ENCODE measurements at places on chromosomes 11 and 22.

DNA sequence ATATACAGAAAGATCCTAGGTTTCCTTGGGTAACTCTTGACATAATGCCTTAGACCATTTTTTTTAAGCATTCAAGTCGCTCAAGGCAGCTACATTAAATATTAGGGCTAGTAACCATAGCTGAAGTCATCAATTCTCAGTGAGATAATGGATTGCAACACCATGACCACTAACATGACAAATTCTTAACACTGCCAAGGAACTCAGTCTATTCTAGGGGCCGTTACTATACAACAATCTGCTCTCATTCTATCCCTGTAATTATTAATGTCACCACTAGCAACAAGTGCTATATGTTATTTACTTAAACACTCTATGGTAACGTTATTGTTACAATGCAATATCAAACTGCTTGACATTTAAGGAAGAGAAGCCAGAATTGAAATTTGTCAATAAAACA is 3.2 kb upstream of the STK33 start:
- DNase-seq: no peak

DNA sequence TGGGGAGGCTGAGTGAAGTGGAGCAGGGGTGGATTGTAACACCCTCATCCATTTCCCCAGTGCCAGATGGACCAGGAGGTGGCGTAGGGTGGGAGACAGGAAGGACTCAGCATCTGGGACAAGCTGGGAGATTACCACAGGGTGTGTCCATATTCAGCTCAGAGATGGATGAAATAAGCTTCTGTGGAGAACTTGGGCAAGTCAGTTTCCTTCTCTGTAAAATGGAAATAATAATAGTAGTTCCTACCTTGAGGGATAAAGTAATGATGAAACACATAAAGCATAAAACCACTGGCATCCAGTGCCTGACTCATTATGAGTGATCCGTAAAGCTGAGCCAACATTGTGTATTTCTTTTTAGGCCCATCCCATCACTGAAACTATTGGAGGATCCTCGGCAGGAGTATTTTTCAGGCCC is 607 bp upstream of the ROBO4 start:
- no peak for DNase-seq

DNA sequence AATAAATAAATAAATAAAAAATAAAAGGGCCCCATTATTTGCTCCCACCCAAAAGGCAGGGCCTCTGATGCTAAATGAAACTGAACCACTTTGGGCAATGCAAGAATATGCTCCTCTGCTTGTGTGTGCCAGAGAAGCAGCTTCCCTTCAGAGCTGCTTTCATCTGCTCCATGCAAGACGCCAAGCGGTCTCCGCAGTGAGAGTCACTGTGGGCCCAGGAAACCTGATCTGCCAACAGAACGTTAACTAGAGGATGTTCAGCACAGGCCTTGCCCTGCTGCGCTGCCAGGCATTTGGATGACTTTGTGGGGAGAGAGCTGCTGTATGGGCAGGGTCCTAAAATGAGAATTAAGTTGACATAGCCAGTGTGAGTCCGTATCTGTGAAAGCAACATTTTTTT is 43.7 kb upstream of the APOA1 start:
- no peak for DNase-seq

GRCh38 chr11:67282876-67283371 is 6.2 kb upstream of the ANKRD13D start:
- no peak for DNase-seq

DNA sequence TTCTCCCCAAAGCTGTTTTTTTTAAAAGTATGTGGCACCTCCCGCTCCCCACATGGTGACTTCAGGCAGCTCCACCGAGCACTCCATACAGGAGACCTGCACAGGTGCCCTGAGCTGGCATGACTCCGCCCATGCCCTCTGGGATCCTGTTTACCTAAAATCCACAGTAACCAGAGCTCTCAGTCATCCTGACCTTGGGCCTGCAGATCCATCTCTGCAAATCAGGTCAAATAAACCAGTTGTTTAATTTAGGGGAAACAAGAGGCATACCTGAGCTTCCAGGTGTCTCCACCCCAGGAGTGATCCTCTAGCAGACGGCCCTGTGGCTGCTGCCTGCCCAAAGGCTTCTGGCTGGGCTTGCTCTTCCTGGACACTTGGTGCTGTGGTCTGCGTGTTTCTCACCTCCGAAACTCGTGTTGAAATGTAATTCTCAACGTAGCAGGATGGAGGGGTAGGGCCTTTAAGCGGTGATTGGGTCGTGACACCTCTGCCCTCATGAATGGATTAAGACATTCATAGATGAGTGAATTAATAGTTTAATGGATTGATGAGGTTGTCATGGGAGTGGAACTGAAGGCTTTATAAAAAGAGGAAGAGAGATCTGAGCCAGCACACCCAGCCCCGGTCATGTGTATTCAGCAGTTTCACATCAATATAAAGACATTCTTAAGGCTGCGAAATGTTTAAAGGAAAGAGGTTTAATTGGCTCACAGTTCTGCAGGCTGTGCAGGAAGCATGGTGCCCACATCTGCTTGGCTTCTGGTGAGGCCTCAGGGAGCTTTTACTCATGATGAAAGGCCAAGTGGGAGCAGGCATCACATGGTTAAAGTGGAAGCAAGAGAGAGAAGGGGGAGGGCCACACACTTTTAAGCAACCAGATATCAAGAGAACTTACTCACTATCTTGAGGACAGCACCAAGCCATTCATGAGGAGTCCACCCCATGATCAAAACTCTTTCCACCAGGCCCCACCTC is 34.1 kb downstream of the LINC01488 start:
- DNase-seq: no peak

DNA sequence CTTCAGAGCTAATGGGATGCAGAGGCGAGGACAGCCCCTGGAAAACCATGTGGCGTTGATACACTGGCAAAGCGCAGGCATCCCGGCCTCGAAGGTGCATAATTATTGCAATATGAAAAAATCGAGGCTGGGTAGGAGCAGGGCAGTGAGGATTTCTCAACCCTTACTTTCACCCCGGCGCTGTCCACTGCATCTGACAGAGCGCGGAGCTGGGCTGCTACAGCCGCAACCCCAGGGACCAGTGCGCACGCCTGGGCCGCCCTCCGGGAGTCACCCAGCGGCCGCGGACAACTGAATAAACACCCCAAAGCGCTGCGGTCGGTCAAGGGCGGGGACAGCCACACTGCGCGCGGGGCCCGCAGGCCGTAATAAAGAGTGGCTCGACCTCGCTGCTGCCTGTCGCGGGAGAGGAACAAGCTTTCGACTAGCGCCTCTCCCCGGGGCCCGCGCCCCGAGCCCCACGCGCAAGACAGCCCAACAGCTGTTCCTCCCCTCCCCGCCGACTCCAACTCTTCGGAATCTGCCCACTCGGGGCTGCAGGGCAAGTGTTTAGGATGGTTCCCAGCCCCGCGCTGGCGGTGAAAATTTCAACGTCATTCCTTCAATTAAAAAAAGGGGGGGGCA is 3.6 kb upstream of the WT1 start:
- no peak for DNase-seq
